ENCODE measurements at places on chromosomes 7 and 10.

DNA sequence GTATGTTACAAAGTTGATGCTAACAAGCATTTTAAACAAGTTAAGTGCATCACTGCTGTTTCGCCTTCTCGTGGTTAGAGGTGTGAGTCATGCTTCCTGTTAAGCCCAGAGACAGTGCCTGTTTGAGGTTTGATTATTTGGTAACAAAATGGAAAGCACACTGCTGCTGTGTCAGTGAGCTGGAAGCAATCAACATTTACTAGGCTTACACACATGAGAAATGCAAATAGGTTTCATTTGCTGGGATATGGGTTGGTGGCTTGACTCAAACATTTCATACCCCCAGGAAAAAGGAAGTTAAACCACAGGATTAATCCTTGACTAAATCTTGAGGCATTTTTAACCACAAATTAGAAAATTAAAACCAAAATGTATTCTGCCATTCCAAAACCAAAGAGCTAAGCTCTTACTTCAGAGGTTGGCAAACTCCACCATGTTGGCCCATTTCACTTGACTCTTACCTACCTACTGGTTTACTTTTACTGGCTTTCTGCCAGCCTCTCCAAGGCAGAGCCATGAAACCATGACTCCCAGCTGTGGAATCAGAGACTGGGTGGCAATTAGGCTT lies 139.2 kb downstream of the ETV1 start:
- DNase-seq, result peak; percentile 17

- no peak for DNase-seq
Observed at GRCh38 chr7:23415198-23415597, 55.1 kb downstream of the IGF2BP3 start.

- DNase-seq, result no peak
Observed at GRCh38 chr7:28533267-28533666, 120.9 kb downstream of the CREB5 start.

DNA sequence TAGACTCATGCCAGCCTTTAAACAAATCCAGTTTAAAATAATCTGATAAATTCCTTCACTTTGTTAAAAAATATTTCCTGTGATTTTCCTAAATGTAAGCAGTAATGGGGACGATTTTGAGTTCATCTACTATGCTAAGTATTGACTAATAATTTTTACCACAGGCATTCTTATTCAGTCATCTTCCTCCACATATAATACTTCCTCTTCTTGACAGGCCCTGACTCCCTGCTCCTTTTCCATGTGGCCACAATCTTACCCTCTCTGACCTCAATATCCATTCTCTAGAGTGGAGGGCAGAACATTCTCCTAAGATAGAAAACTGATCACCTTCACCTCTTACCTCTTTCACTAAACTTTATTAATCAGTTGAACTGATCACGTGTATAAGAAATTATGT lies 7.8 kb downstream of the DNAJC2 start:
- DNase-seq, result no peak

DNA sequence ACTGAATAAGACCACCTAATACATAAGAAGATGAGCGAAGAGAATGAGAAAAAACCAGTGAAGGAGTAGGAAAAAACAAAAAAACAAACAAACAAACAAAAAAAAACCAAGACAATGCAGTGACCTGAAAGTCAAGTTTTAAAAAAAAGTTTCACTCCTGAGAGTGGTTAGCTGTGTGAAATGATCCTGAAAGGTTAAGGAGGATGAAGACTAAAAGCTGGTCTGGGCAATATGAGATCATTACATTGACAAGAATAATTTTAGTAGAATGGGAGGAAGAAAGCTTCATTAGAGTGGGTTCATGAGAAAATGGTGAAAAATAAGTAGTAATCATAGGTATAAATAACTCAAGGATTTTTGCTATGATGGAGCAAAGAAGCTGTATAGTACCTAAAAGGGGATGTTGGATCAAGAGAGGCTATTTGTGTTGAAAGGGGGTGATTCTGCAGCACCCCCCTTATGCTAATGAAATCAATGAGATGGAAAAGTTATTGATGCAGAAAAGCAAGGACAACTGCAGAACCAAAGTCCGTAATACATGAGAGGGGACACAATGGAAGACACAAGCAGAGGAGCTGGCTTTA lies 80.2 kb downstream of the KMT2C start:
- DNase-seq, result no peak

GRCh38 chr7:141654551-141654950 lies 47.4 kb downstream of the DENND11 start:
- peak; percentile 16 for DNase-seq

GRCh38 chr10:123205041-123205440 lies 50.8 kb downstream of the BUB3 start:
- DNase-seq, result no peak

- DNase-seq, result no peak
Observed at GRCh38 chr10:75926763-75927162, 495.3 kb downstream of the LRMDA start.

DNA sequence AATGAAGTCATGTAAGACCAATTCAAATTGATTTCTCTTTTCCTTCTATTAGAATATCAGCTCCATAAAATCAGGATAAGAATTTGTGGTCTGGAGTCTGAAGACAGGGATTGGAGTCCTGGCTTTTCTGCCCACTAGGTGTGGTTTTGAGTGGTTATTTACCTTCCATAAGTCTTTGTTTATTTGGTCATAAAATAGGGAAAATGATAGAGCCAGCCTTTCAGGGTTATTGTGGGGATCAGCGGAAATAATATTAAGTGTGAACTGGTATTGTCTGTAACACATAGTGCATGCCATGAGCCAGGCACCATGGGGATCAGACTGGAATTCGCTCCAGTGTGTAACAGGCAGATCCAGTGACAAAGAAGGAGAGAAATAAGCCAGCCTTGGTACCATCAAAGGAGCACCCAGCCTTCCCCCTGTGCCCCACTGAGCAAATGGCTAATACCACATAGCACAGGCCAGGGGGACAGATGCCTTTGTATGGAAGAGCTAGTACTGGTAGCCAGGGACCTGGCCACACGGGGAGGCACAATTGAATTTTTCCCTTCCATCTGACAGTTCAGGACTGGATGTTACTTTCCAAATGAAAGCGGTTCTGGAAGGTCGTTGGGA lies 509.7 kb upstream of the PODXL start:
- DNase-seq, result no peak

- DNase-seq, result no peak
Observed at GRCh38 chr10:106380706-106381105, 783.8 kb downstream of the SORCS1 start.

- DNase-seq, result no peak
Observed at GRCh38 chr10:5293691-5294550, 70.8 kb upstream of the UCN3 start.

DNA sequence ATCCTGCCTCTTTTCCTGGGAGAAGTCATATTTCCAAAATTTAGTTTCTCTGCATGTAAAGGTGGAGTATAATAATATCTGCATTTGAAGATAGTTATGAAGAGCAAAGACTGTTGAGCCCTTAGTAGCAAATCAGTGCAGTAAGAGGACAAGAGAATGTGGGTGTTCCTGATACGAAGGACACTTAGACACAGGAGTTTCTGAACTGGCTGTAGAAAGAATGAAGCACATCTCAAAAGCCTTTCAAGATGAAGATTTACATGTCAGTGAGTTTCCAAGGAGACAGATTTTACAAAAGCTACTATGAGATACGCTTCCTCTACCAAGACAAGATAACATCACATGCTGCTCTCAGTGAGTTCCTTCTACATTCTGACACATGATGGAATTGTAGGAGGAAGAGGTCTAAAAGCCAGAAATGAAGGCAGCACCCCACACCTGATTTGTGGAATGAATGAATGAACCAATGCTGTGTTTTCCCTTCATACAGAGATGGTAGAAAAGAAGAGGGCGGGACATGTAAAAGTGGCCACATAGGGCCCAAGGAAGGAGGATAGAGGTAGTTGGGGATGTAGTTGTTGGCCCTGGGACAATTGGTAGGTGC lies 173.6 kb upstream of the PDE1C start:
- no peak for DNase-seq

DNA sequence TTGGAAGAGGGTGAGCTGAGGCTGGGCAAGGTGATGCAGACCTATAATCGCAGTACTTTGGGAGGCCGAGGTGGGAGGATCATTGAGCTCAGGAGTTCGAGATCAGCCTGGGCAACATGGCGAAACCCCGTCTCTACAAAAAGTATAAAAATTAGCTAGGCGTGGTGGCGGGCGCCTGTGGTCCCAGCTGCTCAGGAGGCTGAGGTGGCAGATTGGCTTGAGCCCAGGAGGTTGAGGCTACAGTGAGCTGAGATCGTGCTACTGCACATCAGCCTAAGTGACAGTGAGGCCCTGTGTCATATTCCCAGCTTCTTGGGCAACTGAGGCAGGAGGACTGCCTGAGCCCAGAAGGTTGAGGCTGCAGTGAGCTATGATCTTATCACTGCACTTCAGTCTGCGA lies 13.6 kb downstream of the BMPR1A start:
- no peak for DNase-seq

GRCh38 chr7:30321882-30322192 lies 37.4 kb downstream of the ZNRF2 start:
- no peak for DNase-seq

All from stimulated activated CD4-positive, alpha-beta T cell treated with anti-CD3 and anti-CD28 coated beads, TNF-alpha, amount 100 ng/mL, for 1 hour (primary cell).